ENCODE measurements at places on chromosomes 7 and 10.

- no peak for DNase-seq
Measured at GRCh38 chr10:110600487-110601101, 33.1 kb downstream of the SMC3 start.

DNA sequence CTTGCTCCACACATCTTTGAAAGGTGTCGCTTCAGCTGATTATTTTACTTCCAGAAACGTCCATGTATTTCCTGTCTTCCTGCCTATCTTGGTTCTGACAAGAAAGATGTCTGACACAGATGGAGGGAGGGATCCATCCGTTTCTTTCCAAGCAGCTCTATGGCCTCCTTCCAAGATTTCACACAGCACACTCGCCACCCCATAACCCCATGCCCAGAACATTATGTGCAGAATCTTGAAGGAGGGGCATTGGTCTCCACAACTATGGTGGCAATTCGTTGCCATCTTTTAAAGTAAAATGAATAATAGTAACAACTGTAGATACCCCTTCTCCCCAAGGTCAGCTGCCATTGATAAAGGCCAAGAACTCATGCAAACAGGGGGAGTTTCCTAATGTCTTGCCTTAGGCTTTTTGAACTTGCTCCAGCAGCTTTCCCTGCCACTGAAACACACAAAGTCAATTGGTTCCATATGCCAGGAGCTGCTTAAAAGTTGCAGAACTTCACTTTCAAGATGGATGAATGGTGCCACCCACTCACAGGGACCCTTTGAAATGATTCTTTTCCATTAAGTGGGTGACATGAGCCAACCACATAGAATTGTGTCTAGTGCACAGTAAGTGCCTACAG, 60.0 kb downstream of the VSTM4 start:
- DNase-seq, result no peak

GRCh38 chr7:124440081-124440480, 325.5 kb downstream of the GPR37 start:
- DNase-seq, result no peak

DNA sequence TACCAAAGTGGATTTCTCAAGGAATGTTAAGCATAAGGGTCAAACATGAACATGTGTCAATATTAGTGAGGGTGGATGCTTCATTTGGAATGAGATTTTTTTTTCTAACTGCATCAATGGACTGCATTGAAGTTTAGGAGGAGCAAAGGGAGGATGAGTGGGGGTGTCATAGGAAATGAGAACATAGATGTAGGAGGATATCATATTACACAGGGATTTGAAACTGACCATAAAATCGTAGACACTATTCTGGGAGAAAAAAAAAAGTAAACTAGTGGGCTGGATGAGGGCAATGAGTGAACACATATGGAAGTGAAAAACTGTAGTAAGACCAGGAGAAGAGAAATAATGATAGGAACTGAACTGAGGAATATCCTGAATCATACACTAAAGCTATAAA, 109.4 kb downstream of the SEMA3A start:
- no peak for DNase-seq

GRCh38 chr10:124708246-124708779, 35.9 kb downstream of the FAM53B start:
- DNase-seq, result no peak

Data from stimulated activated CD4-positive, alpha-beta T cell treated with anti-CD3 and anti-CD28 coated beads, Interleukin-2, amount 100 ng/mL, for 24 hours (primary cell).